ENCODE measurements at places on chromosomes 16 and 17. TPM values are rescaled to one million over a fixed set of nuclear protein-coding genes. Genes with fewer than 3 reads are reported as not detected.

The CEMP1 gene
- 2.5 TPM for polyA plus RNA-seq

The JPT2 gene
- polyA plus RNA-seq: 6.8 TPM

- DNase-seq: no peak
Observed at GRCh38 chr17:43547659-43548256, 1.6 kb upstream of the ETV4 start.

GRCh38 chr17:7579001-7579833 is at the start of gene CD68:
Gene CD68, plus strand, starts transcription at chr17:7579638. Its CDS starts 40 bp downstream, at chr17:7579678.
- DNase-seq: peak; percentile 79

DNA sequence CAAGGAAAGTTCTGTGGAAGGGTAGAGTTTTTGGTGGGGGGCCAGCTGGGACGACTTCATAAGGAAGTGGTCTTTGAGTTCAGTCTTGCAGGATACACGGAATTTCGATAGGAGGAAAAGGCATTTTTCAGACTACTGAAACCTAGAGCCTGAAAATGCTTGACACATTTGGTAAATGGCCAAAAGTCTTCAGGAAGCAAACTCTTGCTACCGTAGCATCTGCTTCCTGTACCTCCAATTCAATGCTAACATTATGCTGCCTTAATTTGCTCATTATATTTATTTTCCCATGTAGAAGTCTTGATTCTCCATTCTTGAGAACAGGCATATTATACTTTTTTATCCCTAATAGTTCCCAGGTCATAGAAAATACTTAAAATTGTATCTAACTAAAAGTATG is 129.3 kb upstream of the MED13 start:
- no peak for DNase-seq

- DNase-seq: no peak
Observed at GRCh38 chr17:10870336-10871050, 32.6 kb upstream of the PIRT start.

DNA sequence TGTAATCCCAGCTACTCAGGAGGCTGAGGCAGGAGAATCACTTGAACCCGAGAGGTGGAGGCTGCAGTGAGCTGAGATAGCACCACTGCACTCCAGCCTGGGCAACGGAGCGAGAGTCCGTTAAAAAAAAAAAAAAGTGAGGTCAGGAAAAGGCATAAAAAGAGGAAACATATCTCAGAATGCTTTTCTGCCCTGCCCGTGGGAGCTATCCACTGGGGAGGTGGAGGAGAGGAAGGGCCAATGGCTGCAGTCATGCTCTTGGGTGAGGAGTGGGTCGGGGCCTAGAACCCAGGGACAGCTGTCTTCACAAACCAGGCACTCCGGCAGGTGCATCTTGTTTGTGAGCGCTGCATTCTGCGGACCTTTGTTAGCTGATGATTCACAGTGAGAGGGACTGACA is 60.0 kb upstream of the CDC42EP4 start:
- no peak for DNase-seq

DNA sequence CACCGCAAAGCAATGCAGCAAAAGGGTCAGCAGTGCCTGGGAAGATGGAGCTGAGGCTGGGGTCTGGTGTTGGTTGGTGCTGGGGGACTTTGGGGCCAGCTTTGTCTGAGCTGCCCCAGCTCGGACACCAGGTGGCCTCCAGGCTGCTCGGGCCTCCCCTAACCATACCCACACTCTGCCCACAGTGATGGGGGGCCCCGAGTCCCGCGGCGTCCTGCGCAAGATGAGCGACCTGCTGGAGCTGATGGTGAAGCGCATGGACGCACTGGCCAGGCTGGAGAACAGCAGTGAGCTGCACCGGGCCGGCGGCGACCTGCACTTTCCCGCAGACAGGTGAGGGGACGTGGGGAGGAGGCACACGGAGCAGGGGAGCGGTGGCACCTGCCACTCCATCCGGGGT is 13.8 kb downstream of the MGAT5B start:
- no peak for DNase-seq

DNA sequence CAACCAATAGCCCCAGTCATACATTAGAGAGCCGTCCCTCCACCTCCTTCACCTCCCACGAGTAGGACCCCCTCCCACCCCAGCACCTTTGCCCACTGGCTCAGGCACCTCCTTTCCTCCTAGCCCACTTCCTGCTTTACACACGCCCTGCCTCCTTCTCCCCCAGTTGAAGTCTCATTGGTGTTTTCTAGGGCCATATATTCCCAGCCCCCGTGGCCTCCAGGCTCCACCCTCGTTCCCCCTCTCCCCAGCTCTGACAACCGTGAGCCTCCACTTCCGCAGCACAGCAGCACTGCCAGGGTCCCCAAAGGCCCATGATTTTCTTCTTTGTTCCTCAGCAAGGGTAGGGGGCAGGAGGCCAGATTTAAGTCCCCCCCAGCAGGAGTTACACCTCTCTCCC is 340.3 kb upstream of the TNRC6C start:
- no peak for DNase-seq

- DNase-seq: no peak
Observed at GRCh38 chr17:74441537-74441936, 9.6 kb downstream of the GPRC5C start.

GRCh38 chr17:79205688-79206205 is 131.1 kb downstream of the ENGASE start:
- no peak for DNase-seq

- DNase-seq: no peak
Observed at GRCh38 chr17:50613007-50613992, 21.4 kb upstream of the ABCC3 start.

DNA sequence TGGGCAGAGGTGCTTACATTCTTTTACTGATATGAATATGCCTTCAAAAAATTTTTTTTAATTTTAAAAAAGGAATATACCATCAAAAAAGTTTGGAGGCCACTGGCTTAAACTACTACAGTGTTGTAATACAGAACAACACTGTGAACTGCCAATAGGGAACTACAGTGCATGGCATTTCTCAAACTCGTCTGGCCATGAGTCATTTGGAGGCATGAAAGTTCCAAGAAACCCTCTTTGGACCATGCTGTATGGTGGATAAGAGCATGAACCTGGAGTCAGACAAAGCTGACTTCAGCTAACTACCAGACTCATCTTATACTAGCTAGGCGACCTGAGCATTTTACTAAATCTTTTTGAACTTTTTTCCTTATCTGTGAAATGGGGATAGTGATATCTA is 9.2 kb upstream of the NF1 start:
- DNase-seq: no peak

GRCh38 chr16:75340741-75341491 is 89.5 kb upstream of the BCAR1 start:
- DNase-seq: no peak

DNA sequence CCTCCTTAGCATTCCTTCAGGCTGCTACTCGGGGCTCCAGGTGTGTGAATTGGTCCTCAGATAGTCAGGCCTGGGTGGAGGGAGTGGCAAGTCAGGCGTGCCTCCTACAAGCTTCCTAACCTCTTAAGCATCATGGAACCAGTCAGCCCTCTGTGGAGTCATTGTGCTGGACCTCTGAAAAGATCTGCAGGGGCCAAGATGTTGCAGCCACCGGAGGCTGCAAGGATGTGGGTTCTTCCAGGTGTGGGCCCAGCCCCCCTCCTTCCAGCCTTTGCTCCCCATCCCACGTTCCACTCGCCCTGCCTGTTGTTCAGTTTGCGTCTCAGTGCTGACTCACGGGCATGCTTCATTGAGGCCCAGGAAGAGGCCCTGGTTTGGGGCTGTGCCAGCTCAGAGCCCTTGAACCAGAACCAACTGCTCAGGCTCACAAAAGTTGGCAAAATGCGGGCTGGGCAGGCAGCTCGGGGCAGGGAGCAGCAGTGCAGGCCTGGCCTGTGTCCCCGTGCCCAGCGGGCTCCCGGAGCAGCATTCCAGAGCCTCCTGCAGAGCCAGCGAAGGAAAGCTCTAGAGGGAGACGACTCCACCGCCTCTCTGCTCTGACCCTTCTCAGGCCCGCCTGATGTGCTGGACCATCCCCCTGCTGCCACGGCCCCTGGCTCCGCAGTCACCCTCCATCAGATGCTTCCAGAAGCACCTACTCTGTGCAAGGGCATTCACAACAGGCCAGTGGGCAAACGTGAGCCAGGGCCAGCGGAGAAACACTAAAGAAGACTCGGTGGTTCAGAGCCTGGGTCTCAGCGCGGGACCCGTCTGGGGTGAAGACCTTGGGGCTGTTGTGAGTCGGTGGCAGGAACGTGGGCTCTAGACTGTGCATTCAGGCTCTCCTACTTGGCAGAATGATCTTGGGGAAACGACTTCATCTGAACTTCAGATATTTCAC is 7.5 kb downstream of the LDHD start:
- DNase-seq: peak; percentile 17

- DNase-seq: no peak
Observed at GRCh38 chr17:72343911-72344310, 223.1 kb downstream of the SOX9 start.

DNA sequence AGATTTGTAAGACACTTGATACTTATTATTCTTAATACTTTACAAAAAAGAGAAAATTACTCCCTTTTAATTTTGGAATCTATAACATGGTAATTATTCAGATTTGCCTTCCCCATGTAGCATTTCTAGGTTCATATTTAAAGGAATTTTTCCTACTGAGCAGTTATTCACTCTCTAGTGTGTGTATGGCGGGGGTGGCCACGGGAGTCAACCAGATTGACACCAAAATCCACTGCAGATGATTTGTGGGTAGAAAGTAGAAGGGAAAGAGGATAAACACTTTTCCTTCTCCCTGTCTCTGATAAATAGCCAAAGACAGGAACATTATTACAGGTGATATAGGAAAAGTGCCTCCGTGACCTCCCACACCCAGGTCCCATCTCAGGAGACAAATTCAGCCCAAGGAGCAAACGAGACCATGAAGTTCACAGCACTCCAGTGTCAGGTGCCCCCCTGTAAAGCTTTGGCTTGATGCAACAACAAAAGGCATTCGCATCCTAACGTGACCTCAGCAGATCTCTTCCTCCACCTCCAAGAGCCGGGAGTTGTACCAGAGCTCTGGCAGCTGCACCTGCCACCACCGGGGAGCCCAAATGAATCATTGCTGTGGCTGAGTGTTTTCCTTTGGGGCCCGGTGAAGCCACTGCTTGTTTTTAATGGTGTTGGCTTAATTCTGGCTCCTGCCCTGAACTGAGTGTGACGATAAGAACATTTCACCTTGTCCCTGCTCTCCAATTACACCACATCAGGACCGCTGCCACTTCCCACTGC is 92.7 kb upstream of the NOL11 start:
- DNase-seq: no peak

DNA sequence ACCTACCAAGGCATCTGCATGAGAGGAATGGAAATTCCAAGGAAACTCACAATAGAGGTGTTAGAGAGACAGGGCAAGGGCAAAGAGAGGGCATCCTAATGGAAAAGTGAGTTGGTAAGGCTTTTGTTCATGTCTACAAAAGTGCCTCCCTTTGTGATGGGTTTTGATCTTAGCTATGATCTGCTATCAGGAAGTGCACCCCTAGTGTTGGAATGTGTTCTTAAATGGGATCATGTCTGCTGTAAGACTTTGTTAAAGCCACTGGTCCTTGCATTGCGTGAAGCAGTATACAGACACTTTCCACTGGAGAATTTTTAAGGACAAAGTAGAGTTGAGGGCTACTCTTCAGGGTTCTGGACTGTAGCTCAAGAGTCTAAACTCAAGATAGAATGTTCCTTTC is 92.0 kb downstream of the MAP2K6 start:
- DNase-seq: no peak

- no peak for DNase-seq
Observed at GRCh38 chr17:69761011-69761410, 314.0 kb upstream of the KCNJ16 start.

DNA sequence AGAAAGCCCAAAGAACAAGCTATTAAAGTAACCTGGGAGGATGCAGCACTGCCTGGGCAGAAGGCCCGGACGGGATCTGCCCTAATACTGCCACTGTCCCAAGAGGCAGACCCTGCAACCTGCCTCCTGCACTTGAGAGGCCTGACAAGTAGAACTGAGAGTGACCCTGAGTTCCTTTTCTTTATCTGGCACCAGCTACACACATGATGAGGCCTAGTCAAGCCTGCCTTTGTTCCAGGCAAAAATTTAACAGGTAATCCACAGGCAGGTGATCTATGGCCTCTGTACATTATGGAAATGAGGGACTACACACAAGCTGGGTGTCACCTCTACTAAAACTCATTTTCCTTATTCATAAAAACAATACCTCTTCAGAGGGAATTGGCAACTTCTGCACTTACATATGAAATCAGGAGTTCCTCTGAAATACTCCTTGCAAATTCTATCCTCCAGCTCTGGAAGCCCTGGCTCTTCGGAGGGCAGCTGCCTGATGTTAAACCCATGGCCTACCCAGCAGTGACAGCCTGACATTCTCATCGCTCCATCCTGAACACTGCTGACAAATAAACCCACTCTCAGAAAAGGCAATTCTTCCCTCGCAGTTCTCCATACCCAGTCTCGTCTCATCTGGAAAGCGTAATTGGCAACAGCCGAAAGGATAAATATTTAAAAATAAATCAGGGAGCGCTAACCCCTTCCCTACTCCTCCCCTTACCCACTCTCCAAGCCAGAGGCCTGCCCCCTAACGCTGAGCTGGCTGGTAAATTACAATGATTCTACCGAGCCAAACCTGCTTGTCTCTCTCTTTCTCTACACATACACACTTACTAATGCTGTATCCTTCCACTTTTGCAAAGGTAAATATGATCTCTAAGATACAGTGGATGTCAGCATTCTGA is 2.5 kb upstream of the ZFHX3 start:
- DNase-seq: no peak

DNA sequence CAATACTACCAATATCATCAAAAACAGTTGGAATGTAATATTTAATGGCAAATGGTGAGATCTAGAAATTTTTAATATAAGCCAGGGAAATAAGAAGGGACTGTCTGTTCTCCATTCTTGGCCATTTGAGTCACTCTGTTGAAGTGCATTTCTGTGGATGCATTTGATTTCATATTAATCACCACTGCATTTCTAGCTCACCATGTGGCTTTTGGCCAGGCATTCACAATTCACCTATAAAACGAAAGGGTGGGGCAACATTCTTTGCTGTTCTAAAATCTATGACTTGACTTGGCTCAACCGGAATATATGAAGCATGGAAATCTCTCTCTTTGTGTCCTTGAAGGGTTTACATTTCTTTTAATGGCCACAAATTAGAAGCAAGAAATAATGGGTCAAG is 483.0 kb downstream of the SLC39A11 start:
- no peak for DNase-seq

DNA sequence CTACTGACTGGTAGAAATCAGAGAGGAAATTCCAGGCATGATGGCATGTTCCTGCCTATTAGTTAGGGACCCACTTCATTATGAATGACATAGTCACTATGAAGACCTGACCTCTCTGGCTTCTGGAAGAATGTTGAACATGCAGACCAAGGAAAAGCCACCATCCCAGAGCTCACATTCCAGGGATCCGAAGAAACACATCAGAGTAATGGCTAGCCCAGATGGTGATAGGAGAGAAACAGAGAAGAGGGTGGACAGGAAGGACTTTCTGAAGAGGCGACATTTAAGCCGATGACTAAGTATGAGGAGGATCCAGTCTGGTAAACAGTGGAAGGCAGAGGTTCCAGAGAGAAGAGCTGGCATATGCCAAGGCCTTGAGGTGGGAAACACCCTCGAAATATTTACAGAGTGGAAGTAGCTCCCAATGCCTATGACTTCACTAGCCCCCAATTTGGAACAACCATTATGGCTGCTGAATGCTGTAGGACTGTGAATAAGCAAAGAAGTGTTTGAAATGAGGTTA is 216.2 kb downstream of the RBFOX1 start:
- DNase-seq: no peak

All from naive B cell (primary cell).